Pancreas (tissue), 10 donors: ENCODE measurements at places on chromosomes 3 and 15.

GRCh38 chr15:67033012-67033411 is 32.4 kb upstream of the SMAD3 start:
- no peak for DNase-seq

GRCh38 chr3:17979252-17979651 is 236.8 kb upstream of the TBC1D5 start:
- no peak for DNase-seq

- DNase-seq, result no peak
These were observed 158.7 kb downstream of the GBE1 start for GRCh38 chr3:81602781-81603180.

DNA sequence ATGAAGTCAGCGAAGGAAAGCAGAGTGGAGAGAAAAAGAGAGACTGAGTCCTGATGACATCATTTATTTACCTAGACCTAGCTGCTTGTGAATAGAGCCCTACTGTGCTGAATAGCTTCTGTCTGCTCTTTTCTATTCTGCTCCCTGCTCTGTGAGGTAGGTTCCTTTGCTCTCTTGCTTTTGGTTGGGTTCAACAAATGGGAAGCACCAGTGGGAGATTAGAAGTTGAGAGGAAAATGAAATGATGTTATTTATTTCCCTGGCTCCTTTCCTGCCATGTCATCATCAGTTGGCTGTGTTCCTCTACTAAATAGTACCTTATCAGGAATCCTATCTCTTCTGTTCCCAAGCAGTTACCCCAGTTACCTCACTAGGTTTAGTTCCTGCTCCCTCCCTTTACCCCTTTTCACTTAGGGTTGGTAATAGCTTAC is 23.5 kb downstream of the DTWD1 start:
- DNase-seq, result no peak

- DNase-seq, result no peak
These were observed 29.0 kb downstream of the CHCHD6 start for GRCh38 chr3:126733061-126733430.

DNA sequence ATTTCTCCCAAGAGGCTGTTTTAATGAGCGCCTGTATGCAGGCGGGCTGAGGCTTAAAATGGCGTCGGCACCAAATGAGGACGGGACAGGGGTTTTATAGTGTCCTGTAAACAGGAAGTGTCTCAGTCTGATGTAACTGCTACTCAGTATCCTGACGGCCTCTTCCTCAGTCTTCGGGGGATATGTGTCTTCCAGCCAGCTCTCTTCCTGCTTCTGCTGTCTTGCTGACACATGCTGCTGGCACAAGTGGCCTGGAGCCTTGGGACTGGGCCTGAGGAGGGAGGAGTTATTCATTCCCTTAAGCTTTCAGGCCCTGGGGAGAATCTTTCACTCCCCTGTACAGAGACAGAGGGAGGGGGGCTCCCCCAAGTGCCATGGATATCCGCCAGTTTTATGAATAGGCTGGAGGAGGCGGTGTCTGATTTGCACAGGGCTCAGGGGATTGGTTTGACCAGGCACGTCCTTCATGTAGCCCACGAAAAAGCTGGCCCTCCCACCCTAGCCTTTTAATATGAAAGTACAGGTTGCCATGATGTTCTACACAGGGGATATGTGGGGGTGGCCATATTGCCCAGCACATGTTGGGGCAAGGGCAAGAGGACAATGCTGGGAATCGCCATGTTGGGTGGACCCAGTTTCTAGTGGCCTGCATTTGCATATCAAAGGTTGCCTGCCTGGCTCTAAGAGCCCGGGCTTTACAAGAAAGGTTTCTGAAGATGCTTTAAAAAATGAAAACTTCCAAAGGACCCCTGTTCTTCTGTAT is 19.9 kb downstream of the NDUFB4 start:
- no peak for DNase-seq

DNA sequence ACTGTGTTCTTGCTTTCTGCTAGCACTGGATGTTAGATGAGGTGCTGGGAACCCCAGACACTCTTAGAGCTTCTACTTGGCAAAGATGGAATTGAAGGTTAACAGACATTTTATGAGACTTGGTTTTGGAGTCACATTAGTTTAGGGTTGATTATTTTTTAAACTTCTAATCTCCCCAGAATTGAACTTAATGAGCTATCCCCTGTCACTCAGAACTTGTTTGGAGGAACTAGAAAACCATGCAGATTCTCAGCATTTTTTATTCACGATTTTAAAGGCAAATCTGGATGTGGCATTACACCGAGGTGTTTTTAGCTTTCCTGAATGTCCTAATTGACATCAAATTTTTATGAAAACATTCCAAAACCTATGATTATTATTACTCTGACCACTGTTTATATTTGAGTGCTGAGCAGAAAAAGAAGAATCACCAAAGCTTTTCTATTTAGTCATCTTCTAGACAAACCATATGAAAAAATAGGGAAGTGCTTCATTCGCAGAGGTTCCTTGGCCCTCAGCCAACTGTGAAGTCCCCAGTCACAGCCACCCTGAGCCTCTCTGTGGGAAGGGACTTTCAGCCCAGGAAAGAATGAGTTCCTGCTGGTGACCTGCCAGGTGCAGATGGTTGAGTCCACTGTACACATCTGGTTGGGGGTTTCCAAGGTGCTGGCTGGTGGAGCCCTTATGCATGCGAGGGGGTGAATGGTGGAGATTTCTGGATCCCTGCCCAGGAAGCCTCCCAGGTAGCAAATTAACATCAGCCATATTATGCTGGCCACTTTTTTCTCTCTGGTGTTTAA is 196.0 kb upstream of the TOPAZ1 start:
- DNase-seq, result peak; percentile 56

- no peak for DNase-seq
These were observed 85.1 kb downstream of the EFL1 start for GRCh38 chr15:82177291-82178010.

GRCh38 chr3:171458864-171459136 is 1.4 kb downstream of the TNIK start:
- DNase-seq, result no peak

- DNase-seq, result no peak
These were observed 112.0 kb upstream of the NEO1 start for GRCh38 chr15:72940229-72940622.

- no peak for DNase-seq
These were observed 9.6 kb downstream of the LRRK1 start for GRCh38 chr15:100928632-100929280.

DNA sequence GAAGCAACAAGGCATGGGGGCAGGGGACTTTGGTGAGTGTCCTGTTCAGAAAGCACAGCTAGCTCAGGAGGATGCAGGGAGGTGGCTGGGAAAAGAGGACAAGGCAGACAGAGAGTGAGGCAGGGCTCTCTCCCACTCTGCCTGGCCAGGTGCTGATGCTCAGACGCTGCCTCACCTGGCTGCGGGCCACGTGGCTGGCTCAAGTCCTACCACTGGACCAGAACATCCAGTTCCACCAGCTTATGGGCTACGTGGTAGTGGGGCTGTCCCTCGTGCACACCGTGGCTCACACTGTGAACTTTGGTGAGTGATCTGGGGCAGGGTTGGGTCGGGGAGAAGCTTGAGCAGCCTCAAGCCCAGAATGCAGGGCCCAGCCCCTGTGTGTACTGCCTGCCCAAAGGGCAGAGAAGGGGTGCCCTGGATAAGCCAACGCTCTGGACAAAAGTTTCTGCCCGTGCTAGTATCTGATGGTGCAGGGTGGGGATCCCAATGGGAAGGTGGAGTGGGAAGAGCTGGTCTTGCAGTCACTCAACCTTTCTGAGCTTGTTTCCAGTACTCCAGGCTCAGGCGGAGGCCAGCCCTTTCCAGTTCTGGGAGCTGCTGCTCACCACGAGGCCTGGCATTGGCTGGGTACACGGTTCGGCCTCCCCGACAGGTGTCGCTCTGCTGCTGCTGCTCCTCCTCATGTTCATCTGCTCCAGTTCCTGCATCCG is 20.9 kb downstream of the NOX5 start:
- no peak for DNase-seq

GRCh38 chr3:45673273-45673672 is 15.9 kb upstream of the SACM1L start:
- DNase-seq, result no peak

- no peak for DNase-seq
These were observed 49.8 kb downstream of the EXOG start for GRCh38 chr3:38545983-38546382.

DNA sequence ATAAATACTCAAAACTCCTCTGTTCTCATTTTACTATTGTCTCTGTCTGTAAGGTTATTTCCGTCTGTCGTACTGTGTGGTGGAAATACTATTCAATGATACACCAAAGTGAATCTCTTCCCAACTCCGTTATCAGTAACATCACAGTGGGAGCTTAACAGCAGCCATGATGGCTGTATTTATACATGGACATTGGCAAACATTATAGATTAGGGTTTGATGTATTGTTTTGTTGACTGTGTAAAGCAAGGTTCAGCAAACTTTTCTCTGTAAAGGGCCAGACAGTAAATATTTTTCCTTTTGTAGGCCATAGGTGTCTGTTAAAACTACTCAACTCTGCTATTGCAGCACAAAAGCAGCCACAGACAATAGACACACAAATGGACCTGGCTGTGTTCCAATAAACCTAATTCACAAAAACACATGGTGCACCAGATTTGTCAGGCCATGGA is 23.2 kb downstream of the LIPC start:
- DNase-seq, result no peak

DNA sequence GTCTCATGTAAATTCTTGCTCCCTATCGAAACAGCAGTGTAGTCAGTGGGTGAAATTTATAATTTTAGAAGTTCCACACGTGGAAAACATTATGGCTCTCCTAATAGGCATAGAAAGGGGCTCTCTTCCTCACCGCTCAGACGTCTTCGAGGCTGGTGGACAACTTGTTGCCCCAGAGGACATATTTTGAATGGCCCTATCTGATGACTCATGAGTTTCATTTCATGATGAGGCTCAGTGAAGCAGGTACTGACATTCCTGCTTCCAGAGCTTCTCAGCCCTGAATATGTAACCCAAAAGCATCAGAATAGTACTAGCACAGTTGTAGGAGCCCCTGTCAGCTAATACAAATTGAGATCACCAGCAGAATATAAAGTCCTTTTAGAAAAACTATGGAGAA is 117.9 kb downstream of the HERC1 start:
- DNase-seq, result no peak

DNA sequence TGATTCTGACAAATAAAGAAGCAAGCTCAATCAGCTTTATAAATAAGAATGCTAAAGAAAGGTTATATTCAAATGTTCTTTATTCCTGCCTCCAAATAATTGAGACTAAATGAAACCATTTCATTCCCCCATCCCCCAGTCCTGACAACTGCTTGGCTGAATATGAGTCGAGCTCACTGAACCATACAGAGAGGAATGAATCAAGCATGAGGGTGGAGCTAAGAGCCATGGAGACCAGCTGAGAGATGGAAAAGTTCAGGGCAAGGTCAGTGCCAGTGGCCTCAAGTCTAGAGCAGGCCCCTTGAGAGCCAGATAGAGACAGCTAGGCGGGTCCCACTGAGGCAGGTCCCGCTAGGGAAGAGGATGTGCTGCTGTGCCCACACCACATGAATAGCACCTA is 188.7 kb upstream of the EIF1B start:
- no peak for DNase-seq

DNA sequence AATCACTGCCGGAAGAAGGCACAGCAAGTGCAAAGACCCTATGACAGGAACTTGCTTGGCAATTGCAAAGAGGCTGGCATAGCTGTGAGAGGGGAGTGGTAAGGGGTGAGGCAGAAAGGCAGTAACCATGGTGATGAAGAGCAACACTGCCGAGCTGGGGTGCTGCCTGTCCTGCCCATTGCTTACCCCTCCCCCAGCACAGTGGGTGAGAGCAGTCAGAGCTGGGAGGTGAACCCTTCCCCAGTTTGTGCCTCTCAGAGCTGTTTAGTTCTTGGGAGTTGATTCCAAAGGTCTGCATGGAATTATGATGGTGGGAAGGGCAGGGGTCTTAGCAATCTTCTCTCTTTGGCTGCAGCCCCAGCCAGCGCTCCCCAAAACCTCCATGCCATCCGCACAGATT is 8.8 kb downstream of the TYRO3 start:
- no peak for DNase-seq

DNA sequence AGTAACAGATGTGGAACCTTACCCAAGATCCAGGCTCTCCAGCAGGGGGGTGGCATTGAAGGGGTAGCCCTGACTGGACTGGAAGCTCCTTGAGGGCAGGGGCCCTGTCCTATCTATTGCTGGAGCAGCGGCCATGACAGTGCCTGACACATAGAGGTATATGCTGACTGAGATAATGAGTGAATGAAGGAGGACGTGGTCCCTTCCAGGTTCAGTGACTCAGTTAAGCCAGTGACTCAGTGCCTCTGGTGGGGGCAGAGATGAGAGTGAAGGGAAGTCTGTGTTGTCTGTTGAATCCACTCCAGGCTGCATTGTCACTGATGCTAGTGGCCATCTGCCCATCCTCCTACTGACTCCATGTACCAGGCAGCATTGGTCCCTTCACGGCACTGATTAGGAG is 13.0 kb upstream of the CTXND1 start:
- DNase-seq, result no peak

DNA sequence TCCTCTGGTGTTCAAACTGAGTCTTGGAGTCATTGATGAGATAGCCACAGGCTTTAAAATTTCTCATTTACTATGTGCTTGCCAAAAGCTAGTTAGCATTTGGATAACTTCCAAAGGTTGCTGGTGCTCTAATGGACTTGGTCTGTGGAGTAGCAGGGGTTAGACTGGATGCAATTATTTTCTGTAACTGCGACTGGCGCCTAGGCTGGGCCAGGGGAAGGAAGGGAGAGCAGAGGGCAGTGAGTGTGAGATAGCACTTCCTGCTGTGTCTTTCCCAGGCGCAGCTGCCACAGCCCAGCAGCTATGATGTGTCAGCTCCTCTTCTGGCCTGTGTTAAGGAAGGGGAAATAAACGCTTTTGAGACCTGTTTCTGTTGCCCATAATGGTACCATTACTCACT is 98.6 kb downstream of the MYRIP start:
- no peak for DNase-seq

GRCh38 chr3:112786881-112787579 is 59.6 kb downstream of the CD200R1L start:
- no peak for DNase-seq

DNA sequence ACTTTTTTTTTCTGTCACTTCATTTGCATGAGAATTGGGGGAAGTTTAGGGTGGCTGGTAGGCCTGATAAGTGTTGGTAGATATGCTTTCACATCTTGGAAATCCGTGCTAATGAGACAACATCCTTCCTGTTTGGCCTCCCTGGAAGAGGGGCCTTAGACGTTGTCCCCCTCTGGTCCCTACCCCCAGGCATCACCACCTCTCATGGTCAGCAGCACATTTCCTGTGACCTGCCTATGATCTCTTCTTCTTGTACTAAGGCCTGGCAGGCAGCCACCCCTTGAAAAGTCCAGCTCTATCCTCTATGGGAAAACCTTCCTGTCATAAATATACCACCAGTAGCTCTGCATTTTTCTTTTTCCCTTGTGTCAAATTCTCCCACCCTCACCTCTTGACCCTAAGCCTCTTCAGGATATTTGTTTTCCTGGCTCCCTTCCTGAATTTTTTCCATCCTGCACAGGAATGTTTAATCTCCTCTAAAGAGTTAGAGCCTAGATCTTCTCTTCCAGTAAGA is 107.8 kb downstream of the SNRK start:
- no peak for DNase-seq
